ENCODE measurements at places on chromosomes 11 and 22.

- DNase-seq = no peak
These were observed 9.6 kb upstream of the CDON start for GRCh38 chr11:126072141-126072741.

DNA sequence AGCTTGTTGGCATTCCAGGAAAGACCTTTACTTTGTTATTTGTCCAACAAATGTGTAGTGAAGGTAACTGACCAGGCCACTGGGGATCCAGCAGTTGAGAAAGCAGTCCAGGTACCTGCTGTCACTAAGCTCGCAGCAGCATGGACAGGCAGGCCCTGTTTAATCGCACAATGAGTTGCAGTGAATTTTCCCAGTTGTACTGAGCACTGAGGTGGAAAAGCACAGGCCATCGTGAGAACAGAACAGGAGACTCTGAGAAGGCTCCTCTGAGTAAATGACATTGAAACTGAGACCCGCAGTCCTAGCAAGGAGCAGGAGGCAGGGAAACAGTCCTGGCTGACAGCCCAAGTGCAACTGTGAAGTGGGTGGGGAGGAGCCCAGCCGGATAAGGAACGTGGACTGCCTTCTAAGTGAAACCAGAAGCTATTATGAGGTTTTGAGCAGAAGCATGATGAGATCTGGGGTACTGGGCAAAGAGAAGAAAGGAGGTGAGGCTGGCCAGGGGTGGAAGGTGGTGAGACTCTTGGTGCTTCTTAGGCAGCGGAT is 39.8 kb upstream of the CDON start:
- no peak for DNase-seq

GRCh38 chr11:83600661-83601060 is 314.5 kb upstream of the CCDC90B start:
- DNase-seq = no peak

GRCh38 chr11:110631551-110631950 is 80.7 kb downstream of the ARHGAP20 start:
- DNase-seq = no peak

DNA sequence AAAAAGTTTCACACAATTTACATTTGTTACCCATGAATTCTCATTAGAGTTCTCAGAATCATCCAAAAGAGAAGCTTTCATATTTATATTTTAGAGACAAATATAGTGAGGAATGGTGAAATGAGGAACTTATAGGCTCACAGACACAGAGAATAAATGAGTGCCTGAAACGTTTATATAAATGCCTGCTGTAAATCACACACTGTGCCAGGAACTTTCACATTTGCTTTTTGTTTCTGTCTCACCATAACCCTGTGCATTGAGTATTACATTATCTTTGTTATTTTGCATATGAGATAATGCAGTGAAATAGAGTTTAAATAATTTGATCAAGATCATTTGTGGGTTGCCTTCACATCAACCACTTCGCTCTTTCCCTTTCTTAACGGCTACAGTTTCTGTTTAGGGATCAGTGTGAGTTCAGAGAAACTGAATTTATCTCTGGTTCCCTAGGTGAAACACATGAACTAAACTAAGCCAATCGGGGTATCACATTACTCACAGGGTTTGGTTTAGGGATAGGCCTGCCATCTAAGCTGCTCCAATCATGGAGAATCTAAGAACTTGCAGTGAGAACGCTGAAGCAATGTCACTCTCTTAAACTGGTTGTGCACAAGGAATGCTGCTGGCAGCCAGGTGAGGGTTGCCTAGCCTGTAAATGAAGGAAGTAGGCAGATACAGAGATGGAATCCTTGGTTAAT is 1339.2 kb upstream of the TENM4 start:
- no peak for DNase-seq

DNA sequence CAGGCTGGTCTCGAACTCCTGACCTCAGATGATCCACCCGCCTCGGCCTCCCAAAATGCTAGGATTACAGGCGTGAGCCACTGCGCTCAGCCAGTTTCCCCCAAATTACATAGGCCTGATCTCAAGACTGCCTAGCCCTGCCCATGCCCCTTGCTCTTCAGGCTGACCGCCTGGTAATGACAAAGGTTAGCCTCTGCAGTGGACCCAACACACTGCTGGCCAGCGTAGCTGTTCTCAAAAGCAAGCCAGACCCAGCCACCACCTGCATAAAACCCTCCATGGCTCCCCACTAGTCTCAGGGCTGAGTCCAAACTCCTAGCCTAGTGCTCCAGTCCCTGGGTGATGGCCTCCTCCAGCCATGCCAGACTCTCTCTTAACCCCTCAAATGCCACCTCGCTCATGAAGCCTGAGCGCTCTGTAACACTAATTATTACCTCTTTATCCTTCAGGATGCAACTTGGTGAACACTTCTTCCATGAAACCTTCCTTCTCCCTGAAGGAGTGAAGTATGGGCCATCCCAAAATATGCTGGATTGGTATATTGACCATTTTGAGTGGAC is 836 bp upstream of the RSPH14 start:
- DNase-seq = no peak

DNA sequence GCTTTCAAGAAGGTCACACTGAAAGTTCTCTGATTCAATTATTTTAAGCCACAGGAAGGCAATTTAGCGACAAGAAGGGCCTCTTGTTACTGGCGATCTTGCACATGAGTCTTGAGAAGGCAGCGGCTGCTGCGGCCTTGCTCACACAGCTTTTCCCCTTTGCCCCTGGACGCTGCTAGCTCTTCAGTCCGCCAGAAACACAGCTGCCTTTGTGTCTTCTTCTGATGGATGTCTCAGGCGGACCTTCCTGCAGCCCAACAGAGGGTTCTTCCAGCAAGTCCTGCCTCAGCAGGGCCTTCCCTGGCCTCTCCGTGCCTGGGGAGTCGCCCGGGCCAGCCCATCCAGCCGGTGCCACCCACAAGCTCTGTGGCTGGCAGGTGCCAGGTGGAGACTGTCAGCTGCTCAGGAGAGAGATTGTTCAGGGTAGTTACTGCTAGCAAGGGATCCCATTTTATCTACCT is 59.4 kb downstream of the PKNOX2 start:
- no peak for DNase-seq

- DNase-seq = no peak
These were observed 6.8 kb upstream of the ZBED5 start for GRCh38 chr11:10864688-10865087.

GRCh38 chr22:44586999-44587736 is 89.1 kb upstream of the RTL6 start:
- no peak for DNase-seq

DNA sequence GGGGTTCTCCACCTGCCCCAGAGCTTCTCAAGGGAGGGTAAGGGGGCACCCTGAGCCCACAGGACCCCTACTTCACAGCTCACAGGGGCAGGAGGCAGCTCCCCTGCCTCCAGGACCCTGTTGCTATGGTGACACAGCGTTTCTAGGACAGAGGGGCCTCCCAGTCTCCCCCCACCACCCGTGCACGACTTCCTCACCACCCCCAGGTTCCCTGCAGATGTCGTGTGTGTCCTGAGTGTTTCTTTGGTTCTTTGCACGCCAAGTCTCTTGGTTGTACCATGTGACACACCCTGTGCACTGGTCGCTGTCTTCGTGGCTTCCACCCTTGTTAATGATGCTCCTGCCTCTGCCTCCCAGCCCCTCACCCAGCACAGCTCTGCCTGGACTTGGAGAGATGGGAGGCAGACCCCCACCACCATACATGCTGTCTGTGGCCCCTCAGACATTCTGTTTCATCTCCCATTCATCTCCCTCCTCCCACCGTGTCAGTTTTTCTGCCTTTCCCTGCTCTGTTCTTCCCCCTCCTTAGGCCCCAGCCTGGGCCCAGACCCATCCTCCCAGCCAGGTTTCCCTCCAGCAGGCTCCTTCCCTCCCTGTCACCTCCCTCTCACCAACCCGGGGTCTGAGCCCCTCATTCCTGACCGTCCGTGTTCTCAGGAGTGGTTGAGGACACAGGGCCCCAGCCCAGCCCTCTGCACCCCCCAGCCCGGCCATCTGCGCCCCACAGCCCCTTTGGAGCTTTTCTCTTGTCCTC is 24.5 kb upstream of the RAB1B start:
- no peak for DNase-seq

DNA sequence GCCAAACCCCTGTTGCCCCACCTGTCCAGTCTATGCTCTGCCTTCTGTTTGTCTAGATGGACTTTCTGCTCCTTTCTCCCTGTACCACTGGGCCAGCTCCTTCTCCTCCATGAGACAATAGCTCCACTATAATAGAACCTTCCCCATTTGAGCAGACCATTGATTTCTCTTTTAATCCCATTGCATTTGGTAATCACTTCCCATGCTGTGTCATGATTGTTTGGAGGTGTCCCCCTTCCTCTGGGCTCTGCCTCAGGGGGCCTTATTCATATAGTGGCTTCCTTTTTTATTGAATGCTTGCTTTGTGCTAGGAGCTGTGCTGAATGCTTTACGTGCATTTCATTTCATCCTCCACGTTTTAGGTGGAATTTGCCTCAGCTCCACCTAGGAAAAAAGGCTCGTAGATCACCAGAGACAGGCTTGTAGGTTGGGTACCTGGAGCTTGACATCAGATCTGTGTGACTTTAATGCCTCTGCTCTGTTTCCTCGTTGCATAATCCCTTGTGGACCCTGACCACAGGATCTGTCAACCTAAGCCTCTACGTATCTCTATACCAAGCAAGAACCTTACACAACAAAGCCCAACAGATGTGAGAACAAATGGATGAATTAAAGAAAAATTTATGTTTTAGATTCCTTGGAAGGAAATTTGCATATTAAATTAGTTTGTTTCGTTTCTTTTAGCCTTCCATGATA is 106.2 kb upstream of the RASSF10 start:
- DNase-seq = no peak

DNA sequence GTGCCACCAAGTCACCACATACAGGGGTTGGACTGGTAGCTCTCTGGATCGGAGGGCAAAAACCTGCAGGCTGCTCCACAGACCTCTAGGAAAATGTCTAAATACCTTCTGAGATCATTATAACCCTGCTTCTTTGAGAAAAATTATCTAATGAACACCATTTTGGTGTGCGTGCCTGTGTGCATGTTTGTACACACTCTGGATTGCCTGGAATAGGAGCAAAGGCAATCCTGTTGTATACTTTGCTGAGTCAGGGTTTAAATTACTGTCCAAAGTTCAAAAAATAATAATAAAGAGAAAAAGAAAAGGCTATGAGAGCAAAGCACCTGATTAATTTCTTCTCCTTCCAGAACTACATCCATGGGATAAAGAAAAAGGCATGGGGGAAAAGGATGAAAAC is 11.0 kb downstream of the JAML start:
- no peak for DNase-seq

GRCh38 chr11:123690485-123690884 is 36.1 kb upstream of the SCN3B start:
- DNase-seq = no peak

DNA sequence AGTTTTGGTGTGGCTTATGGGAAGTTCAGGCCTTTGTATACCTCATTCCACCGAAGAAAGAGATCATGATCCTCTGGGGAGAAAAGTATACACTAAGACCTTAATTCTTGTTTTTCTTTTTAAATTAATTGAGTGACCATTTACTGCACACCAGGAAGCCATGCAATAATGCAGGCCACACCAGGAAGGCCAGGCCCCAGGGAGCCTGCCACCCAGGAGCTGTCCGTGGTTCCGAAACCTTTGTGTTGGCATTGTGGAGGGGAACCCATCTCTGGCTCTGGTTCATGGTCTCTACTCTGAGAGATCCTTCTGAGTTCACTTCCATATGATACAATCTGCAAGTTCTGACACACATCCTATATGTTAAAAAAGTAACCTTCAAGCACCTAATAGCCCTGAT is 291.8 kb downstream of the MIAT start:
- DNase-seq = no peak

GRCh38 chr11:64444838-64445441 is 86.0 kb downstream of the RPS6KA4 start:
- no peak for DNase-seq

DNA sequence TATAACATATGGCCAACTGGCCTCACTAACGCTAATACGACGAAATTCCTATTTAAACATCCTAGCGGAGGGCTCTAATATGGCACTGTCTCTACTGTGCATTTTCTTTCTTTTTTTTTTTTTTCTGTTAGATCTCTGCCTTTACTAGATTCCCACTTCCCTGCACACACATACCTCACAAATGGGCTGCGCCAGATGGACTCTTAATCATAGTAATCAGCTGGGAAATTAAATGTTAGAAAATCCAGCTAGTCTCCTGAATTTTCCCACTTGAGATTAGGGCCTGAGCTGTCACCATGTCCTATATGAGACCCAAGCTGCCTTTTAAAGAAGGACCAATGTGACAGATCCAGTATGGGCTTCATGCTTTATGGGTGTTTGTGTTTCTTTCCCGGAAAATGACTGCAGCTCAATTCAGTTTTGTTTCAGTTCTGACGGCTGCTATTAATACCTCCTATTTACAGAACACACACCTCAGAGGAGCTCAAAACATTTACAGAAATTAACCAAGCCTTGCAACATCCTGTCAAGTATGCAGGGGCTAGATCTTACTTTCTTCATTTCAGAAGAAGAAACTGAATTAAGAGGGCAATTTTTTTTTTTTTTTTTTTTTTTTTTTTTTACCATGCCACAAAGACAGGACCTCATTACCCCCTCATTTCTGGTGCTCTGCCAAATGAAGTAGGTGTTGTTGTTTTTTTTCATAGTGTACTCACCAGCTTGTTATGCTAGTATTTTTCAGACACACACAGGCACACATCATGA is 49.8 kb upstream of the BLID start:
- DNase-seq = no peak

- DNase-seq = no peak
These were observed 9.6 kb upstream of the EMID1 start for GRCh38 chr22:29195964-29196666.

Data from activated CD4-positive, alpha-beta T cell treated with anti-CD3 and anti-CD28 coated beads, Interleukin-2, amount 50 U/mL, for 1 hour (primary cell).